ENCODE measurements at places on chromosomes 6 and 20.

DNA sequence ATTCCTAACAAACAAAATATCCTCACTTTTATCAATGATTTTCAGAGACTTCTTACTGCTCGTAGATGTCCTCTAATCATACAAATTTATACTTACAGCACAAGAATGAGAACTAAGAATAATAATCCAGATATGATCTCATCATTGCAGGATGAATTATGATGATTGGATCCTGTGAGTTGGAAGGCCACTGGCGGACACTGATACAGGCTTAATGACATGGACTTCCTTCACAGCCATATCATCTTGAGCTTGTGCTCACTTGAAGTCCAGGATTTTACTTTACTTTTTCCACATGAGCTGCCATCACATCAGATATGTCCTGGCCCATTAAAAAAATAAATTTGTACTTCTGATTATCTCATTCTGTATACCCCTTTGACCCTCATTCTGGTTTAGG lies 94.3 kb downstream of the NKAIN2 start:
- no peak for DNase-seq

DNA sequence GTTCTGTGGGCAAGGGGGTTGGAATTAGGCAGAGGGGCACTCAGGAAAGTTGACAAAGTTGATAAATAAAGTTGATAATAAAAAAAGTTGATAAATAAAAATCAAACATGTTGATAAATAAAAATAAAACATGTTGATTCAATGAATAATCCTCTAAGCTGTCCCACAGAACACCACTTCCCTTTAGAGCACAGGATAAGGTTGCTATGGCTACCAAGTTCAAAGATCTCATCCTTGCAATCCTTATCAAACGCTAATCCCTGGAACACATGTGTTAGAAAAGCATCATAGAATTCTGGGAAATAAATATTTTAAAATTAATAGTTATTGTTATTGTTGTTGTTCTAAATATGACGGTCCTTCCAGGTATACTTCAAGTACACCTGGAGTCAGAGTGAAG lies 33.9 kb downstream of the MBOAT1 start:
- DNase-seq, result no peak

DNA sequence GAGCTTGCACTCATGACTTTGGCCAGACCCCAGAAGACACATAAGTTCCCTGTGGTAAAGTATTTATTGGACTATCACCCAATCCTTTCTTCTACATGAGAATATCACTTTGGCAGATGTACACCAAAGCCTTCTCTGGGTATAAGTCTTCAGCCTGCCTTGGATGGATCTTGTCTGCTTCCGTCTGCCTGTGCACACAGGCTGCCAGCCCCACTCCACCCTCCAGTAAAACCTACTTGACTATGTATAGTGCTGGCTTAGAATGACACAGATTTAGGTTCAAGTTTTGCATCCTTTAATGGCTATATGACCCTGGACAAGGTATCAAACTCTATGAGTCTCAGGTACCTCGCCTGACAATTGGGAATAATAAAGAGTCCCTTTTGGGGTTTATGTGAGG lies 63.4 kb downstream of the BACH2 start:
- DNase-seq, result no peak

DNA sequence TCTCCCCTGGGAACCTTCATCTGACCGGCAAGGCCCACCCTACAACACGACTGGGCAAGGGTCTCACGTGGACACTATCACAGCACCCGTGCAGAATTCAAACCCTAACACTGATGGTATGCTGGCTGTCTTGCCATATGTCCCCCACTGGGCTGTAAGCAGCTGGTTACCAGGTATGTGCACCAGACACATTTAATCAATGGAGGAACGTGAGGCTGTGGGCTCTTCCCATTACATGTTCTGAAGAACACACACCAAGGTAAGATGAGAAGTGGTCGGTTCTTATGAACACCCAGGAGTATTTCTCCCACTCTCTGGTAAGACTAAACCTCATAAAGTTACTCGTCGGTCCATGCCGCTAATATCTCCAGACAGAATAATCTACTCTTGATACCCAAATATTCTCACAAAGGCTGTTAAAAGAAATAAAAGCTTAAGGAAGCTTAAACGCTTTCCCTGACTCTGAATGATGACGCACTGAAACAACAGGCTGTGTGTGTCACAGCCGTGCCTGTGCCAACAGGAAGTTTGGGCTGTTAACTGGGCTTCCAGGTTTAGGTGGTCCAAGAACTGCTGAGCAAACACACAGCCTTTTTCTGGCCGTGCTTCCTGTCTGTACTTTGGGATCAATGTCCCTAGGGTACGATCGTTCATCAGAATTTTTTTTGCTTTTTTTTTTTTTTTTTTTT lies 75.3 kb downstream of the SLC23A2 start:
- no peak for DNase-seq

DNA sequence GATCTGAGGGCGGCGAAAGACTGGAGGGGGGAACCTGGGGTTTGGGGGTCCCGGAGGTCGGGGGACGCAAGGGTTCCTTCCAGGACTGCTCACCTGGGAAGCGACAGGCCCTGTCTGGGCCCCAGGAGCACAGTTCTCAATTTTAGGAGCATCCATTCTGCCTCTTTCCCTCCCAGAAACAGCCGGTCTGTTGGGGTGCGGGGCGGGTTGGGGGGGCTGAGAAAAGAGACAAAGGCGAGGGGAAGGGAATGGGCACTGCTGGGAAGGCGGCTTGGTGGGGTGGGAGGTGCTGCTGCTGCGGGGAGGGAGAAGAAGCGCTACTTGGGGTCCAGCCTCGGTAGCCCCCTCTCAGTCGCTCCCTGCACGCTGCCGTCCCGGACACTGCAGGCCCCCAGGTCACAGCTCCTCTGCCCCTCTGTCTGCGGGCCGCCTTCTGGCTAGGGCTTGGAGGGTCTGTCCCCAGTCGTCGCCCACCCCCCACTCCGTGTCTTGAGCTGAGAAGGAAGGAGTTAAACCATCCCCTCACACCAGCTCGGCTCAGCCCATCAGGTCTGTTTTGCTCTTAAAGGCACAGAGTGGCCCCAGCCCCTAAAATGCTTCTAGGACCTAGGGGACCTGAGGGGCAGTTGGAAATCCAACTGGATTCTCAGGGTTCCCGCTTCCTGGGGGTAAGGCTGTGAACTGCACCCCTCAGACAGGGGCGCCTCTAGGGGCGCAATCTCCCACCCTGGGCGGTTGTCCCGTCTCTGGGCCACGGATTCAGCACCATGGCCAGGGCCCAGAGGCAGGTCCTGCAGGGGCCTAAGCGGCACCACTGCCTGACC lies 690 bp downstream of the GDAP1L1 start:
- DNase-seq, result no peak

Measured in caudate nucleus (tissue), 63 donors.